ENCODE measurements at places on chromosomes 5 and 9.

DNA sequence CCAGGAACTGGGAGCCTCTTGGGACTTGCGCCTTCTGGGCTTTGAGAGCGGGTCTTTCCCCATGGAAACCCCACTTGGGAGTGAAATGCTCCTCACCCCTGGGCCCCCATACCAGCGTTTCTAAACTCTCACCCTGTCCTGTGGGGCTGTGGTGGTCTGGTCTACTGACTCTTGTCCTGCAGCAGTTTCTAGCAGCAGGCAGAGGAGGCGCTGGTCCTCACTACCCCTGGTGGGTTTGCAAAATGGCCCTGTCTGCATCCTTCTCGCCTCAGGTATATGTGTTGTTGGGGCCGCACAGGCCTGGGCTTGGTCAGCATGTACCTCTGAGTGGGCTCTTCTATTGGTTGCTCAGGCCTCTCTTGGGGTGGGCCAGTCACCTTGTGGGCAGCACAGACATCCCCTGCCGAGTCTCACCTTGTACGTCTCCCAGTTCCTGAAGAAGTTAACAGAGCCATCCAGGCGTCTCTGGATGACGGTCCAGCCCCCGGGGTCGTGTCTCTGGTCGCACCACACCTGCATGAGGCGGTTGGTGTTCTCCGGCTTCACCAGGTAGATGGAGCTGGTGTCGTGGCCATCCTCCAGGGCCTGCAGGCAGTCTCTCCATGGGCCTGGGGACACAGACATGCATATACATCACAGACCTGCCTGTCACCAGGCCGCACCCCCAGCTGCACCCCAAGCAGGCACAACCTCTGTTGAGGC is 29.0 kb downstream of the ANGPTL2 start:
- peaks cover 9% of the 10 kb centered on the region for H3K36me3 ChIP-seq
- no peaks in the 10 kb centered on the region for H3K27me3 ChIP-seq
- H3K27ac ChIP-seq: no peak overlapping the region
- peaks cover 5% of the 10 kb centered on the region for H3K4me1 ChIP-seq
- no peak for DNase-seq

DNA sequence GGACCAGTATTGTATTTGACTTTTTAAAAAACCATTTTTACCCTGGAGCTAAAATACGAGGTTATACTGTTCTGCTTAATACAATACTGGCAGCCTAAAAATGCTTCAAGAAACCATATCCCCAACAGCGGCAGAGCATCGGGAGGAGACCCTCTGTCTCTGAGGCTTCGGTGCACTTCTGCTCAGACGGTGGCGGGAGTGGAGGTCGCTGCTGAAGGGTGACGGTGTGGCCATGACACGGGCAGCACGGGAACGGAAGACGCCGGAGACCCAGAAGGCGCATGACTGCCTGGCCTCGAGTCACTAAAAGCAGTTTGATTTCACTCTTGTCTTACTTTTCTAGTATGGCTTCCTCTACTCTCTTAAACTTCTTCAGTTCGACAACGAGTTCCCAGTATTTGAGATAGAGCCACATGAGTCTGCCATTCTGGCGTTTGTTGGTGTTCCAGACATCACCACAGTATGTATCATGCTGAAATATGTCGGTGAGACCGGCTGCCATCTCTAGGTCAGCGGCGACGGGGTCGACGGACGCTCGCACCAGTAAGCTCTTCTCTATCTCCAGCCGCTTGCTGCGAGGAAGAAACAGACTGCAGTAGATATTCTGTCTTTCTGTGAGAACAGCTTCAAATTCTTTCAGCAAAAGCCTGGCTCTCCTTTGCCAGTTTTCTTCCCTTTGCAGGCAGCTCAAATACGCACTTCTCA is 12.8 kb downstream of the CCDC127 start:
- no peak for DNase-seq
- H3K36me3 ChIP-seq: peaks cover 31% of the 10 kb centered on the region
- no peaks in the 10 kb centered on the region for H3K27me3 ChIP-seq
- H3K27ac ChIP-seq: no peak overlapping the region

DNA sequence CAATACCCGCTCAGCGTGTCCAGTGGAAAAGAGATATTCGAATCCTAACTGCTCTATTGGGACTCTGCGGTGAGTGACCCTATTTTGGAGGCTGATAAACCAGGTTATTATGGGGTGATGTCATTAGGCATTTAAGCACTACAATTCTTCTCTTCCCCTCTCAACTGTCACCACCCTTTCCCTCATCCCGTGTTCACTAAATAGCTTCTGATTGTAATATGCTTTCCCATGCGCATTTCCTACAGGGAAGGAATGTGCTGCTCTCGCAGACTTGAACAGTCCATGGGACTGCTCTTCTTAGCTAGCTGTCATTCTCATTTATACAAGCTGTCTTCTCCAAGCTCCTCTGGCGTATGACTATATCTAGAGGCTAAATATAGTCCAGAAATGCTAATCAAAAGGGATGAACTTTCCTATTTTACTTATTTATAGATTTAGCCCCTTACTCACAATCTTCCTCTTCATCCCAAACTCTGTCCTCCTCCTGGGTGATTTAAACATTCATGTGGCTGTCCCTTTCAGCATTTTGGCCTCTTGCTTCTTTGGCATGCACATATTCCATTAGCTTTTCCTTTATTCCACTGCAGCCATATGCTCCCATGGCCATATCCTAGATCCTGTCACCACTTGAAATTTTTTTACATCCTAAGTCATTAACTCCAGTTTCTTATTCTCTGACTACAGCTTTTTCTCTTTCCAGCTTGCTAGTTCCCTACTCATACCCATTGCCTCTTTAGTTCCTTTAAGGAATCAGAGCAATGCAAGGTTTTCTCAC is 39.6 kb upstream of the CSNK1G3 start:
- H3K27ac ChIP-seq: no peak overlapping the region
- peaks cover 7% of the 10 kb centered on the region for H3K27me3 ChIP-seq
- DNase-seq: no peak
- no peaks in the 10 kb centered on the region for H3K4me1 ChIP-seq
- no peak overlapping the region for H3K4me3 ChIP-seq

- no peak overlapping the region for H3K27ac ChIP-seq
- H3K4me3 ChIP-seq: no peak overlapping the region
- H3K27me3 ChIP-seq: peaks cover 22% of the 10 kb centered on the region
- H3K36me3 ChIP-seq: no peaks in the 10 kb centered on the region
These were observed 44.0 kb upstream of the RNU6ATAC start for GRCh38 chr9:134208310-134208841.

DNA sequence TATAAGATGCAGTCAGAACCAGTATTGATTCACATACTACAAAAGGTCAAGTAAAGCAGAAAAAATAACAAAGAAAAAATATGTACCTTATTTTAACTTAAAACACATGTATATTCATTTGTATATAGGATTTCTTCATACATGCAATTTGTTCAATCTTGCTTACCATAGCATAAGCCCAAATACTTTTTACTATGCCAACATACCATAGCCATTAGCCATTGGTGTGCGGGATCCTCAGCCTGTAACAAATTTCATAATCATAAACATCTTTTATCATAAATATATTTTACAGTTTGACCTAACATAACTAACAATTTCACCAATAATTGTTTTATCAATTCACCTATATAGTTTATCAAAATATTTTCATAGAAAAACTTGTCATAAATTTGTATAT is 51.1 kb downstream of the MPDZ start:
- no peaks in the 10 kb centered on the region for H3K27me3 ChIP-seq
- H3K4me1 ChIP-seq: no peaks in the 10 kb centered on the region
- H3K27ac ChIP-seq: no peak overlapping the region
- no peak for DNase-seq
- H3K4me3 ChIP-seq: no peak overlapping the region
- no peaks in the 10 kb centered on the region for H3K36me3 ChIP-seq

GRCh38 chr5:137836997-137837396 is 30.7 kb upstream of the MYOT start:
- no peaks in the 10 kb centered on the region for H3K27me3 ChIP-seq
- no peak overlapping the region for H3K27ac ChIP-seq

DNA sequence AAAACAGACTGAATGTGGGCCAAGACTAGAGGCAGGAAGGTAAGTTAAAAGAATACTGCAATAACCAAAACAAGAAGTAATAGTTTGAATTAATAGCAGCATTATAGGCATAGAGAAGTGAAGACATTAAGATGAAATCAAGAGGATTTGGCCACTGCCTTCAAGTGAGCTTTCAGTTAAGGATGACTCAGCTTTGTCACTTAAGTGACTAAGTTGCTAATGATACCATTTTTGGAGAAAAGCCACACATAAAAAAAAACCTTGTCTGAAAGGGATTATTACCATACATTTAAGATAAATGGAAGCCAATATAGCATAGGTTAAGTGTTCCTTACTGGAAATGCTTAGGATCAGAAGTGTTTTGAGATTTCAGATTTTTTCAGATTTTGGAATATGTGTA is 57.0 kb downstream of the ECPAS start:
- no peak overlapping the region for H3K4me3 ChIP-seq
- H3K27me3 ChIP-seq: no peaks in the 10 kb centered on the region
- H3K4me1 ChIP-seq: no peaks in the 10 kb centered on the region
- peaks cover 45% of the 10 kb centered on the region for H3K36me3 ChIP-seq
- H3K27ac ChIP-seq: no peak overlapping the region

DNA sequence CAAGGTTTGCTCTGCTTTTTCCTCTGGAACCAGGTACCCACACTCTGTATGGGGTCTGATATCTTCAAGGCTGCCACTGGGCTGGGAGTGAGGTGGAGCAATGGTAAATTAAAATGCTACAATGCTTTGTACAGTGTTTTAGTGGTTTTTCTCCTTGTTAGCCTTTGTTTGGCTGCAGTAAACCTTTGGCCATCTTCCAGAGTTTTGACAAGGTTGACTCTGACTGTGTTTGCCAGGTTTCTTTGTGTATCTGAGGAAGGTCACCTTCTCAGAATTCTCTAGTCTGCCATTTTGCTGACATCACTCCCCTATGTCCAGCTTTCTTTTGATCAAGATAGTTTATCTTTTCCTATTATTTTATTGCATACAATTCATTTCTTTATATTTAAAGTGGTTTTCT is 11.2 kb downstream of the SPATA31D1 start:
- H3K4me1 ChIP-seq: no peaks in the 10 kb centered on the region
- no peak overlapping the region for H3K4me3 ChIP-seq
- H3K36me3 ChIP-seq: no peaks in the 10 kb centered on the region
- H3K27ac ChIP-seq: no peak overlapping the region

- H3K36me3 ChIP-seq: no peaks in the 10 kb centered on the region
- DNase-seq: no peak
- H3K4me3 ChIP-seq: no peak overlapping the region
- H3K27me3 ChIP-seq: peaks cover 7% of the 10 kb centered on the region
- H3K4me1 ChIP-seq: no peaks in the 10 kb centered on the region
These were observed 121.5 kb upstream of the SPRY4 start for GRCh38 chr5:142446131-142446959.

- DNase-seq: no peak
- H3K4me3 ChIP-seq: no peak overlapping the region
- H3K27ac ChIP-seq: no peak overlapping the region
- no peaks in the 10 kb centered on the region for H3K27me3 ChIP-seq
- no peaks in the 10 kb centered on the region for H3K4me1 ChIP-seq
These were observed 304.3 kb downstream of the ARHGAP26 start for GRCh38 chr5:143074414-143074996.

DNA sequence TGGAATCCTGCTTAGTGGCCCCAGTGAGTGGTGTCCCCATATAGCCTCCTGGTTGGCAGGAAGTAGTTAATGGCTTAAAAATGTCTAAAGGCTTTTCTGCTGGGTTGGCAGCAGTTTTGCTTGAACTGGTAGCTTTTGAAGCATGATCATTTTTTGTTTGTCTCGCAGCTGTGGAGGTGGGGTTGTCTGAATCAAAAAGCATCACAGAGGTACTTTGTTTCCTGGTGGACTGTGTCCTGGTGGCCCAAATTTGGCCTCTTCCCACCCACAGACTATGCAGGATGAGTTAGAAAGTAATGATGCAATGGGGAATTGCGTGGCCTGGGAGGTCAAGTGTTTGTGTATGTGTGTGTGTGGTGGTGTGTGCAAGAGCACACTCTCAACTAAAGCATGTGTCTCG is 322.7 kb downstream of the ARHGEF28 start:
- no peaks in the 10 kb centered on the region for H3K4me1 ChIP-seq
- peaks cover 4% of the 10 kb centered on the region for H3K27me3 ChIP-seq

GRCh38 chr9:19998153-19998552 is 209.3 kb upstream of the SLC24A2 start:
- no peak overlapping the region for H3K4me3 ChIP-seq
- no peaks in the 10 kb centered on the region for H3K4me1 ChIP-seq
- no peaks in the 10 kb centered on the region for H3K36me3 ChIP-seq
- DNase-seq: no peak

GRCh38 chr9:84667571-84668195 is 1.8 kb upstream of the NTRK2 start:
- H3K27ac ChIP-seq: no peak overlapping the region
- peaks cover 7% of the 10 kb centered on the region for H3K4me1 ChIP-seq
- no peaks in the 10 kb centered on the region for H3K36me3 ChIP-seq
- peaks cover 23% of the 10 kb centered on the region for H3K27me3 ChIP-seq

DNA sequence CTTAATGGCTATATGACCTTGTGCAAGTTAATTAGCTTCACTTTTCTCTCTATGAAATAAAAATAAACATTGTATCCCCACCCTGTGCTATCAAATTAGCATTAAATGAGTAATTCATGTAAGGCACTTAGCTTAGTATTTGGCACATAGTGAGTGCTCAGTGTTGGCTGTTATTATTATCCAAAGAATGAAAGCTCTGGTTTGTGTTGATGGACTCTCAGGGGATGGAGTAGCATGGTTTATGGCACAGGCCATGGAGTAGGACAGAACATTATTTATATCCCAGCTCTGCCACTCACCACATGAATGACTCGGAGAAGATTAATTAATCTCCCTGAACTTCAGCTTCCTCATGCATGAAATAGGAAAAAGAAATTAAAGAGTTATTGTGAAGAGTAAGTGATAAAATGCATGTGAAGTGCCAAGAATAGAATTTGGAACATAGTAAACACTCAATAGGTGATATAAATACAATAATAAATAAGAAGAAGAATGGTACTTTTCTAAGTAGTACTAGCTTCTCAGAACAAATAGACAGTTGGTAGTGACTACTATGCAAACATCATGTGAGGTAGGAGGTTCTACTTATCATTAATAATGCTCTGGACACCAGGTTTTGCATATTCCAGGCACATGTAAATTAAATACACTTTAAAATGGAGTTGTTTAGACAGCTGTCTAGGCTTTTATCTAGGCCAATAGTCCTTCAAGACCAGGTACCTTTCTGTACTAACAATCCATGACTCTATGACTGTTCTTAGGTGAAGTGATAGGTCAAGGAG is 146.4 kb downstream of the GRIA1 start:
- H3K27ac ChIP-seq: no peak overlapping the region
- DNase-seq: no peak
- H3K4me3 ChIP-seq: no peak overlapping the region
- no peaks in the 10 kb centered on the region for H3K4me1 ChIP-seq

- no peak overlapping the region for H3K27ac ChIP-seq
- DNase-seq: no peak
- no peaks in the 10 kb centered on the region for H3K27me3 ChIP-seq
- peaks cover 16% of the 10 kb centered on the region for H3K4me1 ChIP-seq
These were observed 14.9 kb downstream of the LHFPL2 start for GRCh38 chr5:78633700-78634099.

GRCh38 chr9:126471084-126471624 is 142.6 kb upstream of the LMX1B start:
- peaks cover 38% of the 10 kb centered on the region for H3K4me1 ChIP-seq
- no peaks in the 10 kb centered on the region for H3K36me3 ChIP-seq
- peak overlapping the region; percentile 77 for H3K4me3 ChIP-seq
- DNase-seq: peak; percentile 49
- H3K27ac ChIP-seq: peak overlapping the region; percentile 74
- peaks cover 3% of the 10 kb centered on the region for H3K27me3 ChIP-seq

- peaks cover 16% of the 10 kb centered on the region for H3K36me3 ChIP-seq
- H3K27me3 ChIP-seq: no peaks in the 10 kb centered on the region
- H3K4me3 ChIP-seq: no peak overlapping the region
These were observed 363.4 kb downstream of the EBF1 start for GRCh38 chr5:158736150-158736870.

Data from memory B cell (primary cell).